ENCODE measurements at places on chromosomes 16 and 17. TPM values are rescaled to one million over a fixed set of nuclear protein-coding genes. Genes with fewer than 3 reads are reported as not detected.

CFDP1 gene
- 23.2 TPM for total RNA-seq

CDH3 gene
- total RNA-seq = not detected

DNA sequence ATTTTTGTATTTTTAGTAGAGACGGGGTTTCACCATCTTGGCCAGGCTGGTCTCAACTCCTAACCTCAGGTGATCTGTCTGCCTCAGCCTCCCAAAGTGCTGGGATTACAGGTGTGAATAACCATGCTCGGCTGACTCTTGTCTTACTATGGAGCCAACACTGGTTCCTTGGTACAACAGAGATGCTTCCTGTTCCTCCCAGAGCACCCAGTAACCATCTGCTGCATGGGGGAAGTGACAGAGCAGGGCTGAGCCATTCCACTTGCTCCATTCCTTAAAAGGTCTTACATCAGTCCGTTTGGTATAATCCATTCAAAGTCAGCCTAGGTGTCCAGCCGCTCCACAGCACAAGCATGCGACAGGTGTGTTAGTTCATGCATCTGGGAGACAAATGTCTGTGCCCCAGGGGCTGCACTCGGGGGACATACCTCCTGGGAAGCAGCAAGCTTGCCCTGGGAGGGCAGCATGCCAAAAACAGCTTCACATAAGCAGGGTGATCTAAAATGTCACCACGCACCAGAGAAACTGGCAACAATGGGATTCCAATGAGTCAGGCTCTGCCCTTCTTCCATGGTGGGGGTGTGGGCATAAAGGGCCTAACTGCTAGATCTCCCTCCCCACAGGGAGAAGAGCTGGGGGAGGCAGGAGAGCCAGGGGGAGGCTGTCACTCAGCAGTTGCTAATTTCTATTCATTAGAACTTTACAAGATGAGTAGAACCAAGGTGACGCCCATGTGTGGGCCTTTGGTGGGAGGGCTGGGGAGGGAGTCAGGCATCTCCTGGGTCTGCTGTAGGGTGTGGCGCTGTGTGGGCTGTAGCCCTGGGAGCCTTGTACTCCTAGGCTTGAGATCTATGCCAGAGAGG, 35.5 kb downstream of the PIPOX start:
- peak; percentile 39 for DNase-seq

- DNase-seq = peak; percentile 35
Measured at GRCh38 chr16:2428051-2428783, 1.0 kb upstream of the CCNF start.

DNA sequence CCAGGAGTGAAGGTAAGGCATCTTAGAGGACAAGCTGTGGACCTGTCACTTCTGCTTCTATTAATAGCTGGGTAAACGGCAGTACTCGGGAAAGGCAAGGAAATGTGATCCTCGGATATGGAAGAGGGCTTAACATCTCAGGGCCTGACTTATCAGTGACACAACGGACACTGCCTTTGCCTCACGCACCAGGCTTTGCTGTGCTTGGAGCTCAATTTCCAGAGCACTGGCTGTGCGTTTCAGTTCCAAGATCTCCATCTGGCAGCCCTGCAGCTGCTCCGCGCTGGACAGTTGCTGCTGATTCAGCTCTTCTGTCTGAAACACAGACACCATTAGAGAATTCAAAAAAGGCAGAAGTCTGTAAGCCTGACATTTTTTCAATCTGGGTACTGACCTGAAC, 3.5 kb downstream of the KRT40 start:
- no peak for DNase-seq

Data from MG63 (cell line).